Inflammatory macrophage (primary cell): ENCODE measurements at places on chromosomes 1 and 21.

DNA sequence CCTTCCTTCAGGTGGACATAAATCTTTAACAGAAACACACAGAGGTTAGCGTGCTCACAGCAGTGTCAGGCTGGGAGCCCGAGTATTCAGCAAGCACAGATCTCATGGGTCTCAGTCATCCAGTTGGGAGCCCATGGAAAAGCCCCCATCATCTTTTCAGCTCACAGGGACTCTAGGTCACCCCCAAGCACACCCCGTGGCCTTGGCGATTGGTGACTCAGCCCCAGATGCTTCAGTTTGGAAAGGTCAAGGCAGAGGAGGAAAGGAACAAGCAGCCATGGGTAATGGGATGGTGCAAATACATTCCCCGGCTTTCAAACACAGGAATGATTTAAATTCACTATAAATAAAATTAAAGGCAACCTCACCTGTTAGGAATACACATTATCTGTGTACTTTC, 88.9 kb downstream of the PGBD5 start:
- DNase-seq: peak; percentile 3

GRCh38 chr1:112247036-112247597, 148.9 kb upstream of the CTTNBP2NL start:
- DNase-seq: no peak

GRCh38 chr1:189696297-189696696, 781.4 kb downstream of the BRINP3 start:
- no peak for DNase-seq

DNA sequence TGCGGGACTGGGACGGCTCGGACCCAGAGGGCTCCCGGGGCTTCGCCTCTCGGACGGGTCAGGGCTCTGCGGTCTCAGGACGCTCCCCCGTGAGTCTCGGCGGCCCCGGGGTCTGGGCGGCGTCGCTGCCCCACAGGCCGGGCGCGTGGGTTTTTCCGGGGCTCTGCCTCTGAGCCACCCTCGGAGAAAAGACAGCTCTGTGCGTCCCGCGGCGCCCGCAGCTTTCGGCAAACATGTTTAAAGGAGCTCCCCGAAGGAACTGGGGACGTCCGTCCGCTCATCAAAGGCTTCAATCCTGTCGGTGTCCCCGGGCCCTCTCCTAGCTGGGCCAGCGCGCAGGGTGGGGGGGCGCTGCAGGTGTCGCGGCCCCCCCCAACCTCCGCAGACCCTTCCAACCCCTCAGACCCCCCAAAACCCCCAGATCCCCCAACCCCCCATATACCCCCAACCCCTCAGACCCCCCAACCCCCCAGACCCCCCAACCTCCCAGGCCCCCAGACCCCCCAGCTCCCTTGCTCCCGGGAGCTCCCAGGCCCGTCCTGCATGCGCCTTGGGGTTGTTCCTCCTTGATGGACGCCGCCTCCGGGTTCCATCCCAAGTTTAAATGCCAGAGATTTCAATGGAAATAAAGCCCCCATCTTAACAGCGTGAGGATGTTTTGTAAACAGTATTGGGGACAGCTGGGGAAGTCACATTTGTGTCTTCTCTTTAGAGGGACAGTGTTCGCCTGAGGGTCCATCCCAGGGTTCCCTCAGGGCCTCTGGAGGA, 996 bp upstream of the C1orf159 start:
- DNase-seq: peak; percentile 21

- peak; percentile 60 for DNase-seq
Measured at GRCh38 chr1:248622570-248623001, 12.3 kb downstream of the OR2T11 start.

DNA sequence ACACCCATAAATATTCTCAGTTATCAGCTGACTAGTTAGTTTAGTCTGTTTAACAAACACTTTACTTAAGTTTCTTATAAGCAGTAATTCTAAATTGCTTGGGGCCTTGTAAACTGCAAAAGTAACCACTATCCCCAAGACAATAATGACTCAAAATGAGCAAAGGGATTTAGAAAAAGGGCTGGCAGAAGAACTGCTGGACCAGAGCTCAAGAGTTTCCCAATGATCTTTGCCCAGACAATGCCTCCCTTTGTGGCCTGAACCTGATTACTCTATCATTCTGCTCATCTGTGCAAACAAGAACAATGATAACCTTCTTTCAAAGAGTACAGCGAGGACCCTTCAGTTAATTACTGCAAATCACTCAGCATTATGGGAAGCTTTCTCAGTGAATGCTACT, 123.5 kb downstream of the TIAM1 start:
- DNase-seq: peak; percentile 18

DNA sequence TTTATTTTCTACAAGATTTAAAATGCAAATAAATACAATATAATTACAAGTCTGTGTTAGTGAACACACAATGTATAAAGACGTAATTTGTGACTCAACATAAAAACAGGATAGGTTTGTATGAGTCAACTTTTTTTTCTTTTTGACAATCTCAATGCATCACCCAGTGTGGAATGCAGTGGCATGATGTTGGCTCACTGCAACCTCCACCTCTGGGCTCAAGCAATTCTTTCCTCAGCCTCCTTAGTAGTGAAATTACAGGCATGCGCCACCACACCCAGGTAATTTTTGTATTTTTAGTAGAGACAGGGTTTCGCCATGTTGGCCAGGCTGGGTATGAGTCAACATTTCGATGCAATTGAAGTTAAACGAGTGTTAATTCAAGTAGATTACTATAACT, 5.9 kb upstream of the SPRR2E start:
- no peak for DNase-seq

DNA sequence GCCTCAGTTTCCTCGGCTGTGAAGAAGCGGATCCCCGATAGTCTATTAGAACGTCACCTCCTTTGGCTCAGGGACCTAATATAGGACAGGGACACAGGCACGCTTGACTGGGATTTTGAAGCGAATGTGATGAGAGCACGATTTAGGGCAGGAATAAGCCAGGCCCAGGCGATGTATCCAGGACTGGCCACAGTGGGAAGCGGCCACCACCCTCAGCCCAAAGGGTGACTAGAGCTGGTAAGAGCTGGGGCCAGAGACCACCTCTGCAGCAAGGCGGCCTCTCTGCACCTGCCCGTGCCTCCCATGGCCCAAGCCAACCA, 100.0 kb upstream of the VAMP3 start:
- no peak for DNase-seq

GRCh38 chr1:147243228-147243685, 773 bp downstream of the CHD1L start:
- DNase-seq: peak; percentile 39
